Stimulated activated CD4-positive, alpha-beta T cell treated with anti-CD3 and anti-CD28 coated beads, Interleukin-1b, Interleukin-23, amount 100 ng/mL, for 1 hour (primary cell): ENCODE measurements at places on chromosomes 3 and 15.

DNA sequence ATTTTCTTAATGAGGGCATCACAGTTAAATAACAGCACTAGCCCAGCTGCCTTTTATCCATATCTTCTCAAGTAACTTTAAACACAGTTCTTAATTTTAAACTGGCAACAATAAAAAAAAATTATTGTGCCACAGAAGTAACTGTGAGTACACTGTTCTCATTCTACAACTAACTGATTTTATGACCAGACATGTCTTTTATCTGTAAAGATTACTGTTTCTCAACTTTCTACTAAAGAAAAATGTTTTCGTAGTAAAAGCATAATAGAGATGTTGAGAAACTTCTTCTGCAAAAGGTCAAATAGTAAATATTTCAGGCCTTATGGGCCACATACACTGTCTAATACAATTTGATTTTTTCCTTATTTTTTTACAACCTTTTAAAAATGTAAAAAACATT is 32.0 kb downstream of the PLOD2 start:
- no peak for DNase-seq

- DNase-seq = no peak
Observed at GRCh38 chr3:16379838-16380237, 114.8 kb downstream of the OXNAD1 start.

DNA sequence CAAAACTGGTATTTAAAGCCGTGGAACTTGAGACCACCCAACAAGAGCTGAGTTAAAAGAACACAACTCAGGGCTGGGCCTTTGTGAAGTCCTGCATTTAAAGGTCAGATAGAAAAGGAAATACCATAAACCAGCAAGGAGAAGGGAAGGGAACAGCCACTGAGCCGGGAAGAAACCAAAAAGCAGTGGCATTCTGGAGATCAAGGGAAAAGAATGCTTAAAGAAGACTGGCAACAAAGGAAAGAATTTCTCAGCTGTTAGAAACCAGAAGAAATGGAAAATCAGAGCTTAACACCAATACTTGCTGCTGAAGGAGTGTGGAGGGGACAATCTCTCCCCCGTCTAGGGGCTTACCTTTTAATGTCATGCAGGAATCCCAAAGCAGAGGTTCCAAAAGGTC is 247.4 kb upstream of the CHRNA7 start:
- no peak for DNase-seq

DNA sequence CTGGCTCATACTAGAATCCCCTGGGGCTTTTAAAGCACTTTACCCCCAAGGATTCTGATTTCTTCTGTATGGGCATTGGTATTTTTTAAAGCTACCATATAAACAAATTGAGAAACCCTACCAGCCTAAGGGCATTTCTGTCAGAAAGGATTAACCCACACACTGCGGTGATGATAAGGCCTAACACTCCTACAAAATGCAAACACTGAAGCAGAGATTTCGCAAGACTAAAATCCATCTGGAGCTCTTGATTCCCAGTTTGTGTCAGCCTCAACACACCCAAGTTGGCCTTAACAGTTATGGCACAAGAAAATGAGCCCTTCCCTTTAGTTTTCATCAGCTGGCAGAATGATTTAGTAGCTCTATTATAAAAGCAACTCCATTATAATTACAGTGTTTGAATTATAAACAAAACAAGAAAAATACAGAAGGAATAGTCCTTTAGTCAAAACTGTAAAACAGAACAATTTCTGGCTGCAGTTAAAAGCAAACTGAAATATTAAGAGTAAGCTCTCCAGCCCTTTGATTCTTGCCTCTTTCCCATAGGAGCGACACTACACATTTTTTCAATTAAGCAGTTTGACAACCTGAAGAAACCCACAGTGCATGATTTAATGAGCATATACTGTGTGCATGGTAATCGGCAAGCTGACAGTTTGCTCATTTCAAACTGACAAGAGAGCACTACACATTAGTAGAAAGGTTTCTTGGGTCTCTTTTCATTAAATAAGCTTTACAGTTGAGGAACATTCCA is 441.2 kb downstream of the FHIT start:
- DNase-seq = no peak

DNA sequence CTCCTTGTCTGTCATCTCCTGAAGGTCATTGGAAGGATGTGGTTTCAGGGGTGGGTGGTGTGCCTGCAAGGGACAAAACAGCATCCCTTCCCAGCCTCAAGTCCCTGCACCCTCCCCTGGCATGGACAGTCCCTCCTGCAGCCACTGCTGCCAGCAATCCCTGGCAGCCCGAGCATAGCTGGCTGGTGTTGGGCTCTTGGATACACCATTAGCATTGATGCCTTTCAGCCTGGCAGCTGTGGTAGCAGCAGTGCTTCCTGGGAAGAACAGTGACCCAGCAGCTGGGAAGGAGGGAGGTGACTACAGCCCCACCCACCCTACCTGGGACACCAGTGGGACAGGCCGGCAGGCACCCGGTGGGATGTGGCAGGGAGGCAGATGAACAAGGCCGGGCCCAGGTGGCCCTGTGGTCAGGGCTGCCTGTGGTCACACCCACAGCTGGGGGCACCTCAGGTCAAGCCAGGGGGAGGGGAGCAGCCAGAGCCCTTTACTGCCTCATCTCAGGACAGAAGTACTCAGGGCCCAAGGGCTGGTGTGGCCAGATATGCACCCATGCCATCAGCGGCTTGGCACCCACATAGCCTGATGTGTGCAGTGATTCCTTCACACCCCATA is 32.9 kb upstream of the TMEM115 start:
- DNase-seq = no peak

GRCh38 chr3:51673181-51673801 is 2.2 kb downstream of the TEX264 start:
- no peak for DNase-seq

- no peak for DNase-seq
Observed at GRCh38 chr3:136818769-136819391, at the start of gene SLC35G2. SLC35G2 (plus strand) TSS chr3:136819126; CDS start chr3:136854461, 35,335 bp downstream.

- no peak for DNase-seq
Observed at GRCh38 chr3:127224118-127224517, 31.2 kb downstream of the PRR23E start.
